ENCODE measurements at places on chromosomes 13 and 19.

- DNase-seq = no peak
Observed at GRCh38 chr19:34228347-34228746, 26.0 kb upstream of the GARRE1 start.

GRCh38 chr13:38543561-38543960 lies 143.3 kb upstream of the FREM2 start:
- DNase-seq = no peak

DNA sequence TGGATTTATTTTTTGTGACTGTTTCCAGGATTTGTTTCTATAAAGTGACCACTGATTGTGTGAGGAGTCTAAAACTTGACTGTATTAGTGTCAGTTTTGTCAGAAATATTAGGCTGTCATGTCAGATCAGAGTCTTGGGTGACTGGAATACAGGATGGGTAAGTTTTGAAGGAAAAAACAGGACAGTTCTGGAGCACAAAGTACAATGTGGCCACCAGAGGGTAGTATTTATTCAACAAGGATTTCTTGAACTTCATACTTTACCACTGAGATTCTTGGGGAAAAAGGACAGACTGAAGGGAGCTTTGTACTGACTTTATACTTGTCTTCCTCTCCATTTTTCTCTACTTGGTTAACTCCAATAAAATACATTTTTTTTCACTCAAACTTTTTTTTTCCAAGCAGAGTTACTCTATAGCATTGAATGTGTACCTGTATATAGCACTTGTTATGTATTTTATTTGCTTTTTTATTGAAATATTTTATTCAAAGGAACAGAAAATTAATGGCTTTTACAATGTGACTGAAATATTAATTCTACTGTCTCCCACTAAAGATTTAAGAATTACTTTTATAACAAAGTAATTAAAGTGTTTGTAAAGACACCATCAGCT lies 51.1 kb downstream of the LMO7 start:
- peak; percentile 5 for DNase-seq

GRCh38 chr19:6103217-6103644 lies 7.1 kb downstream of the RFX2 start:
- no peak for DNase-seq

GRCh38 chr13:28324181-28324789 lies 170.6 kb downstream of the FLT1 start:
- peak; percentile 76 for DNase-seq

- no peak for DNase-seq
Observed at GRCh38 chr19:1411255-1412191, 4.1 kb downstream of the DAZAP1 start.

GRCh38 chr19:55146705-55147273 lies 2.2 kb downstream of the TNNT1 start:
- no peak for DNase-seq

DNA sequence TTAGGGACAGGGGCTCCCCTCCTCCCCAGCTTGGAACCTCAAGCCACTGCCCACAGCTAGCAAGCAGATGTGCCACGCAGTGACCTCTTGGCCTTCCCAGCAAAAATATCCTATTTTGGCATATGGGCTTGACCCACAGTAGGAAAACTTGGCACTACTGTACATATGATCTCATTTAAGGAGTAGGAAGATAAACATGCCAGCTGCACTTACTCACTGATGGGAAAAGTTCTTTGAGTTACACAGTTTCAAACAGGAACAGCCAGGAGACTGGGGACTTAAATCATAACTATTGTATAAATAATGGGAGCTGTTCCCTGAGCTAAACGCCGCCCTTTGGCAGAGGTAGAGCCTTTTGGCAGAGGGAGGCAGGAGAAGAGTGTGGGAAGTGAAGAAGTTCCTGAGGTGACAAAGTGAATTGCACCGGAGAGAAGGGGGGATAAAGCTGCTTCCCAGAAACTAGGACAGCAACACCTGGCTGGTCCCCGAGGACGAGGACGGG lies 6.1 kb downstream of the SACS start:
- no peak for DNase-seq

- DNase-seq = no peak
Observed at GRCh38 chr19:7410946-7411345, 62.2 kb downstream of the ARHGEF18 start.
